ENCODE measurements at places on chromosomes 5 and 9.

DNA sequence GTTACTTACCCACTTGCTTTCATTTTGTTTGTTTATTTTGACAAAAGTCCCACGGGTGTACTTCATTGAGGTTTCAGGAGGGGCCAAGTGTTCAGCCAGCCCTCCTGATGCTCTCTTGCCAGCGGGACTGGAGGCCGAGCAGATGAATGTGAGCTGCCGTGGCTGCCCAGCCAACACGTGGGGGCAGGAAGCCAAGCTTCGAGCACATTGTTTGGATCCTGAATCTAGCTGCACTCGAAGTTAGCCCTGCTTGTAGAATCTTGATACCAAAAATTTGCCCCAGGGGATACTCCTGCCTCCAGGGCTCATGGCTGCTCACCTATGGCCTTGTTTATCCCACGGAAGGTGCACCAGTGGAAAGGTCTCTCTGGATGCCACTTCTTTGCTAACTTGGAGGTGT, 49.3 kb downstream of the RASGEF1C start:
- H3K27ac ChIP-seq, result no peak overlapping the region
- no peaks in the 10 kb centered on the region for H3K27me3 ChIP-seq
- H3K4me3 ChIP-seq, result no peak overlapping the region
- no peaks in the 10 kb centered on the region for H3K36me3 ChIP-seq
- no peak for DNase-seq

GRCh38 chr5:137731176-137731575, 4.7 kb downstream of the KLHL3 start:
- H3K36me3 ChIP-seq, result no peaks in the 10 kb centered on the region
- H3K27ac ChIP-seq, result no peak overlapping the region
- H3K4me1 ChIP-seq, result peaks cover 21% of the 10 kb centered on the region
- no peaks in the 10 kb centered on the region for H3K27me3 ChIP-seq

DNA sequence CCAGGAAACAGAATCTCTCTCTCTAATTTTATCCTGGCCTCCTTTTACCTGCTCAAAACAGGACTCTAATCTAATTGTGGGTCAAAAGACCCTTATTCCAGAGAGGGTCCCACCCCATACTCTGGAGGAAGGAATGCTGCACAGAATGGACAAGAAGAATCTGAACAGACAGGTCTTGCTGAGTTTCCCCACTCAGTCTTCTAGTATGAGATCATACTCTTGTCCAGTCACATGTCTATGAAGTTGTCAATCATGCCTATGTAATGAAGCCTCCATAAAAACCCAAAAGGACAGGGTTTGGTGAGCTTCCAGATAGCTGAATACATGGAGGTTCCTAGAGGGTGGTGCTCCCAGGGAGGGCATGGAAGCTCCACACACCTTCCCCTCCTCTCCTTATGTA, 123.9 kb upstream of the FER start:
- no peaks in the 10 kb centered on the region for H3K4me1 ChIP-seq
- H3K27ac ChIP-seq, result no peak overlapping the region
- no peak for DNase-seq
- H3K27me3 ChIP-seq, result no peaks in the 10 kb centered on the region
- H3K36me3 ChIP-seq, result no peaks in the 10 kb centered on the region

DNA sequence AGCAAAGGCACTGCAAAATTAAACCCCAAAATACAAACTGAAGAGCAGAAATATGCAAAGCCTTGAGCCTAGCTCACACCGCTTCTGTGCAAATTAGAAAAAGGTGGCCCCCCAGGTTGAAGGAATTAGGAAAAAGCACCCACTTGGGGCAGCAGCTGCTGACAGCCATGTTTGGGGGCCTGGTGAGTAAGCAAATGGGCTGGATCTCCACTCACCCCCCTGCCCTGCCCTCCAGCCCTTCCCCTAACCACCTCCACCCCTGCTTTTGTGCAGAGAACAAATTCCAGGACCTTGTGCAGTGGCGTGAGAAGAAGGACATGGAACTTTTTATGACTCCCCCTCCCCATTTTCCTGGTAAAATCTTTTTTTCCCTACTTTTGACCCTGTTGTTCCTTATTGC, 92.0 kb upstream of the DNAH5 start:
- no peaks in the 10 kb centered on the region for H3K27me3 ChIP-seq
- H3K4me1 ChIP-seq, result peaks cover 5% of the 10 kb centered on the region
- H3K4me3 ChIP-seq, result no peak overlapping the region

DNA sequence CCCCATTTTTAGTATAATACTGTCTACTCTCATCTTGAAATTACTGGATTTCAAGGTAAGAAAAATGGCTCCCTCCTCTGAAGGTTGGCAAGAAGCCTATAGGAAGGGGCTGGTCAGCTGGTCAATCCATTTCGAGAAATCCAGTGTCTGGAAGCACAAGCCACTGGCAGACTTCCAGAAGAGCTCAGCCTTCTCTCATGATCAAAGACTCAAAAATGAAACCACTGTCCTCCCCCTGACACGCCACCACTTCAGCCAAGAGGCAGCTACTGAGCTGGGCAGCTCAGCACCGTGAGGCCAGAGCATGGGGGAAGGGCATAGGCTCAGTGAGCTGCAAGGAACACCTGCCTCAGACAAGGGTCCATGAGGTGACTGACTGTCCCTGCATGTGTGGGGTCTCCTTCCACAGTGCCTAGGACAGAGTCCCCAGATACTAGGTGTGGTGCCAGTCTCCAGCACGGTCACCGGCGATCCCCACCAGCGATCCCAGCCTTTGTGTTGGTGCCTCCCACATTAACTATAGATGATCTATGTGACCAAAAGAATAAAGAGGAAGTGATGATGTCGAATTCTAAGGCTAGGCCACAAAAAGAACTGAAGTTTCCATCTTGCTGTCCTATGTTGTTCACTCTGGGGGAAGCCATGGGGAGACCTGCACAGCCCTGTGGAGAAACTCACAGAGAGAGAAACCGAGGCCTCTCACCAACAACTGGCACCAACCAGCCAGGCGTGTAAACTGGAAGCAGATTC, 100.1 kb upstream of the LRRTM2 start:
- H3K27me3 ChIP-seq, result no peaks in the 10 kb centered on the region
- no peak for DNase-seq
- no peak overlapping the region for H3K4me3 ChIP-seq
- peaks cover 16% of the 10 kb centered on the region for H3K4me1 ChIP-seq

DNA sequence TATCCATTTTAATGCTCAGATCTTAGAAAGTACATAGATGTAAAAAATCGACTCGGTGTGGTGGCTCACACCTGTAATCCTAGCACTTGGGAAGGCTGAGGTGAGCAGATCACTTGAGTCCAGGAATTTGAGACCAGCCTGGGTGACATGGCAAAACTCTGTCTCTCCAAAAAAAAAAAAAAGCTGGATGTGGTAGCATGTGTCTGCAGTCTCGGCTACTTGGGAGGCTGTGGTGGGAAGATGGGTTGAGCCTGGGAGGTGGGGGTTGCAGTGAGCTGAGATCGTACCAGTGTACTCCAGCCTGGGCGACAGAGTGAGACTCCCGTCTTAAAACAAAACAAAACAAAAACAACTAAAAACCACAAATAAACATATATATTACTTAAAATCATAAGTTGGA, 61.4 kb downstream of the RASA1 start:
- H3K4me3 ChIP-seq, result no peak overlapping the region
- H3K27me3 ChIP-seq, result no peaks in the 10 kb centered on the region
- H3K27ac ChIP-seq, result no peak overlapping the region
- H3K4me1 ChIP-seq, result peaks cover 2% of the 10 kb centered on the region
- DNase-seq, result no peak
- H3K36me3 ChIP-seq, result peaks cover 8% of the 10 kb centered on the region

- peaks cover 20% of the 10 kb centered on the region for H3K36me3 ChIP-seq
- H3K4me1 ChIP-seq, result no peaks in the 10 kb centered on the region
- no peaks in the 10 kb centered on the region for H3K27me3 ChIP-seq
- no peak overlapping the region for H3K27ac ChIP-seq
Measured at GRCh38 chr9:95992536-95992935, 117.0 kb downstream of the ERCC6L2 start.

DNA sequence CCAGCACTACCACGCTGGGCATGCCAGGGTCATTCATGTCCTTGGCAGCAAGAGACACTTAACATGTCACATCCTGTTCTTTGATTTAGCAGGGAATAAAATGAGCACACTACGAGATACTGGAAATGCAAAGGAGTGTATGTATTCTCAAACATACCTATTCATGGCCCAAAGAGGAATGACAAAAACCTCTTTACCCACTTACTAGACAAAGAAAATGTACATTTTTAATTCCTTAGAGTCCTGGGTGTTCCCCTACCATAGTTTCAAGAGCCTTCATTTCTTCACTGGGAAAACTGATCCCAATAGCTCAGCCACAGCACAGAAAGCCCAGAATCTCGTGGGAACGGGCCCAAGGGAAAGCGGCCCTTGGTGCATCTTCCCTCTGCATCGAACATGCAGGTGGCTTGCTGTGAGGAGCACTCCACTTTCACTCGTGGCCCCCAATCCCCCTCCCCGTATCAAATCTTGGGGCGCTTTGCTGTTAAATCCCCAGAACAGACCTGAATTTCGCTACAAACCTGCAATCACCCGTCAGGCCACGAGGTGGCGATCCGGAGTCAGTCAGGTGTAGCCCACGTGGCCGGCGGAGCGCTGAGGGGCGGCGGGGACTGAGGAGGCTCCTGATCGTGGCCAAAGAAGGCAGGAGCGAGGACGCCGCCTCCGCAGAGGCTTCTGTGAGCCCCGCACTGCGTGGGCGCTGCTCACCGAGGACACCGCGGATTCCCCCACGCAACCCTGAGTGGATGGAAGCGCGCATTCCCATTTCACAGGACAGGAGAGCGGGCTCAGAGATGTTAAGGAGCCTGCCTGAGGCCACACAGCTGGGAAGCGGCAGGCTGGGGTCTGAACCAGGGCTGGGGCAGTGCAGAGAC, 91.4 kb downstream of the LMX1B start:
- no peaks in the 10 kb centered on the region for H3K4me1 ChIP-seq
- H3K4me3 ChIP-seq, result no peak overlapping the region
- no peak for DNase-seq
- H3K27me3 ChIP-seq, result peaks cover 61% of the 10 kb centered on the region
- no peak overlapping the region for H3K27ac ChIP-seq
- no peaks in the 10 kb centered on the region for H3K36me3 ChIP-seq

DNA sequence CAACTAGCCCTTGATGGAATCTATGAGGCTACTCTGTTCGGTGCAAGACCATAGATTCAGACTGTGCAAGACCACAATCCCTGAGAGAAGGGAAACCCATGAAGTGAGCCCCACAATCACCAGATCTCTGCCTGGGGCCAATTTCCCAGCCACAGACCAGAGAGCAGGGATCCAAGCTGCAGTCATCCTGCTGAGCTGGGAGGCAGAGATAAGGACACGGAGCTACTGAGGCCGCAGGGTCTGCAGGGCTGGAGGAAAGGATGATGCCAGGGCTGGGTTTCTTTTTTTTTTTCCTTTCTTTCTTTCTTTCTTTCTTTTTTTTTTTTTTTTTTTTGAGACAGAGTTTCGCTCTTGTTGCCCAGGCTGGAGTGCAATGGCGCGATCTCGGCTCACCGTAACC, 47.7 kb upstream of the FUBP3 start:
- H3K4me3 ChIP-seq, result no peak overlapping the region
- peaks cover 13% of the 10 kb centered on the region for H3K4me1 ChIP-seq
- DNase-seq, result no peak
- no peak overlapping the region for H3K27ac ChIP-seq
- no peaks in the 10 kb centered on the region for H3K36me3 ChIP-seq
- peaks cover 11% of the 10 kb centered on the region for H3K27me3 ChIP-seq

GRCh38 chr9:113919382-113919781, 43.3 kb downstream of the ZNF618 start:
- DNase-seq, result no peak
- no peaks in the 10 kb centered on the region for H3K4me1 ChIP-seq
- H3K4me3 ChIP-seq, result no peak overlapping the region
- no peaks in the 10 kb centered on the region for H3K27me3 ChIP-seq

DNA sequence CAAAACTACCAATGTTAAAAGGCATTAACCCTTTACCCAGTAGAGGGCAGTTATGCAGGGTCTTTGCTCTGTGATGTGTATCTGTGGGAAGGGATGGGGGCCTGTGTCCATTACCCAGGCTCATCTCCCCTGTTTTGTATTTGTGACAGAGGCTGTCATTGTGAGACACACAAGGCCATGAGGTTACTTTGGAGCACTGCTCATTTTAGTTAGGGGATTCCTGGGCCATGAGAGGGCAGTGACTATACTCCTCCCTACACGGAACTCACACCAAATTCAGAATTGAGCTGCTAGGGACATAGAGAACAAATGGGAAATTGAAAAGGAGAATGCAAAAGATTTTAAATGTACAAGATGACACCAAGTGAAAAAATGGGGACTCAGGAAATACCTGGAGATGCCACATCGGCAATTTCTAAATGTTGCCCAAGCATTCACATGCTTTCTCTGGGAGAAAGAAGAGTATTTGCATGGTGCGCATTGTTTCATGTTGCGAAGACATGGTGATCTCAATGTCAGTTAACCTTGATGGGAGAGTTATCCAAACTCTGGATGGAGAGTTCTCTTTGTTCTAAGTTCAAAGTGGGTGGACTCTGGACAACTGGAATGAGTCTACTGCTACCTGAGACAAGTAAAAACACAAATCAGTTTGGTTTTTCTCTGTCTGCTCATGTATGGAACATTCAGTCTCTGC, 32.5 kb downstream of the C9orf152 start:
- no peak for DNase-seq
- H3K4me3 ChIP-seq, result no peak overlapping the region
- H3K27me3 ChIP-seq, result no peaks in the 10 kb centered on the region
